Gastroesophageal sphincter (tissue), 4 donors: ENCODE measurements at places on chromosomes 3 and 15.
A peak's percentile ranks its signal among the peaks of the same experiment; 100 is the strongest.

DNA sequence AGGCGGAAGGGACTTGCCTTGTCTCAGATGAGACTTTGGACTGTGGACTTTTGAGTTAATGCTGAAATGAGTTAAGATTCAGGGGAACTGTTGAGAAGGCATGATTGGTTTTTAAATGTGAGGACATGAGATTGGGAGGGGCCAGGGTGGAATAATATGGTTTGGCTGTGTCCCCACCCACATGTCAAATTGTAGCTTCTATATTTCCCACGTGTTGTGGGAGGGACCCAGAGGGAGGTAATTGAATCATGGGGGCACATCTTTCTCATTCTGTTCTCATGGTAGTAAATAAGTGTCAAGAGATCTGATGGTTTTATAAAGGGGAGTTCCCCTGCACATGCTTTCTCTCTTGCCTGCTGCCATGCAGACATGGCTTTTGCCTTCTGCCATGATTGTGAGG lies 89.2 kb downstream of the CGGBP1 start:
- no peak for ATAC-seq

GRCh38 chr3:65538101-65538500 lies 500.6 kb downstream of the MAGI1 start:
- ATAC-seq = no peak

DNA sequence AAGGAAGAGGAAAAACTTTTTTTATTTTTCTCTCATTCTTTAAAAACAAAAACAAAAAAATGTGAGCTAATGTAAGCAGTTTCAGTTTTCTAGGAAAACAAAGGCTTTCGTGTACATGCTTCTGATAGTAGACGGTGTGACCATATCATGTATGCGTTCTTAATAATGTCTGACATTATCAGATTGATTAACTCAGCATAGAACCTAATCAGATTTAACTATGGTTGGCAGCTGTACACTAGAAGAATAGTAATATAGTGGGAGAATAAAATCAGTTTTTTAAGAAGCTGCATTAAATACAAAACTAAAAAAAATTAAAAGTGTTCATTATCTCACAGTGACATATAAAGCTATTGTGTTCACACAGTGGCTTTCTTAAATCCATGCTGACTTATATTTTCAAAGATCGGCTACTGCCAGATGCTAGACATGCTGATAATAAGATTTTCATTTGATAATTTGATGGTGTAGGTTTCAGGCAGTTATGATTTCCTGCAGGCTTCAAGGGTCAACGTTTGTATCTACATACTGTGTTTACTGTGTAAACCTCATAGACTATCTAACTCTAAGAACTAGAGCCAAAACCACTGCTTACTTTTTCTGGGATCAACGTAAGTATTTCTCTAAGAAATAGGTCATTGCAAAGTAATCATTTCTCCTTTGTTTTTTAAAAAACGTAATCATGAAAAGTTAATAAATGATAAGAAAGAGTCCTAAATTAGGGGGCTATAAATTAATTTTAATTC lies 74.0 kb downstream of the UBE2E2 start:
- no peak for ATAC-seq

DNA sequence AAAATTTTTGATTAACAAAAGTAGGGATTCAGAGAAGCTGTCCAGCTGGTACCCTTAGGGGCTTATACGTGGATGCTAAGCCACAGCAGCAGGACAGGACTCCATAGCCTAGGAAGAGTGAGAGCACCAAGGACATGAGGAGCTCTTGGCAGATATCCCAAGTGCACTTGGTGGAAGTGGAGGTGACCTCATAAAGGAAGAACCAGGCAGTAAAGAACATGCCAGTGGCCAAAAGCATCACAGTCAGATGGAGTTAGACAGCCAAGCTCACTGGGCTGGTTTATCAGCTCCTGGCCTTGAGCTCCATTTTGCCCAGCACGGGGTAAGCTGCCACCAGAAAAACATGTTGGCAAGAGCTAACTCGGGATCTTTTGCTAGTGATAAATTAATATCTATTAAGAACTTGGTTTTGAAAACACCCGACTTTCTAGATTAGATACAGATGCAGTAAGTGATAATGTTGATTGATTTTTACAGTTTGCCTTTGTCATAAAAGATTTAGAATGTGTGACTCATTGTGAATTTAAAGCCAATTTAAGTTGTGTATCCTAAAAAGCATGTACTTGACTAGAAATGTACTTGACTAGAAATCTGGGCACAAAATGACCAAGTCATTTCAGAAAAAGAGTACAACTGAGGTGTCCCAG lies 108.0 kb downstream of the CMSS1 start:
- ATAC-seq = peak; percentile 29

DNA sequence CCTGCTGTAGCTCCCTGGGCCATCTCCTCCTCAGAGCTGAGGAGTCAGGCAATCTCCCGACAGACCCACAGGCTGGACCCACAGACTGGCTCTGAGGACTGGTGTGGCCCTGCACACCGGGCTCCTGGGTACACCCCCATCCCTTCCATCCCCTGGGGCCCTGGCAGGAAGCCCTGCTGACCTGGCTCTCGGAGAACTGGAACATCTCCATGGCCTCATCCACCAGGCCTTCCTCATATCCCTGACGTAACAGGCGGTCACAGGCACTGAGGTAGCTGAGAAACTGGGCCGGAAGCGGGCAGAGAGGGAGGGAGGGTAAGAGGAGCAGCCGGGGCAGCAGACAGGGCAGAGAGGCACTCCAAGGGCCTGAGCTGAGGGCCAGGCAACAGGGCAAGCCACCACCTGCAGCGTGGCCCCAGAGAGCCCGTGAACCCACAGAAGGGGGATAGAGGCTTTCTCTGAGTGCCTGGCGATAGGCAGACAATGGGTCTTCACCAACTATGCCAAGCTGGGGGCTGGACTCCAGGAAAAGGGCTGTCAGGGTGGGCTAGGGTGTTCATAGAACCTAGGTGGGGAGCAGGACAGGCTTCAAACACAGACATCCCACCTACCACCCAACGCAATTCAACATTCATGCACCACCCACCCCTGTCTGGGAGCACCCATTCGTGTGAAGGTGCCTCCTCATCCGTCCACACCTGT lies 17.9 kb downstream of the KBTBD13 start:
- peak; percentile 66 for ATAC-seq
